Activated naive CD4-positive, alpha-beta T cell (primary cell): ENCODE measurements at places on chromosomes 11 and 22.

GRCh38 chr22:38104084-38104483 is 6.4 kb downstream of the BAIAP2L2 start:
- no peak for DNase-seq

- no peak for DNase-seq
Observed at GRCh38 chr11:30128269-30128932, 102.4 kb upstream of the FSHB start.

DNA sequence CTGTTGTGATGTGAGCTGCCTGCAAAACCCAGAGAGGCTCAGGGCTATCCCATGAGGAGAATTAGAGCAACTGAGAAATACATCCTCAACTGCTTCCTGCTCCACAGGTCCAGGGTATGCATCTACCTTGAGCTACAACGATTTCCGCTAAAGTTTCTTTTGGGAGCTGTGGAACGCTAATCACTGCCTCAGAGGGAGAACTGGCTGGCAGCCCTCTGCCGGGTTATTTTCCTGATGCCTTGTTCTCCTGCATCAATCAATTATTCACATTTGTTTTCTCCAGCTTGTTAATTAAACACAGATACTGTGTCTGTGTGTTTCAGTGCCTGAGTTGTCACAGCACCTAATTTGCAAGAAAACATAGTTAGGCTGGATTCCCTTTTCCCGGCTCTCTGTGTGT is 211.1 kb upstream of the PLET1 start:
- no peak for DNase-seq

DNA sequence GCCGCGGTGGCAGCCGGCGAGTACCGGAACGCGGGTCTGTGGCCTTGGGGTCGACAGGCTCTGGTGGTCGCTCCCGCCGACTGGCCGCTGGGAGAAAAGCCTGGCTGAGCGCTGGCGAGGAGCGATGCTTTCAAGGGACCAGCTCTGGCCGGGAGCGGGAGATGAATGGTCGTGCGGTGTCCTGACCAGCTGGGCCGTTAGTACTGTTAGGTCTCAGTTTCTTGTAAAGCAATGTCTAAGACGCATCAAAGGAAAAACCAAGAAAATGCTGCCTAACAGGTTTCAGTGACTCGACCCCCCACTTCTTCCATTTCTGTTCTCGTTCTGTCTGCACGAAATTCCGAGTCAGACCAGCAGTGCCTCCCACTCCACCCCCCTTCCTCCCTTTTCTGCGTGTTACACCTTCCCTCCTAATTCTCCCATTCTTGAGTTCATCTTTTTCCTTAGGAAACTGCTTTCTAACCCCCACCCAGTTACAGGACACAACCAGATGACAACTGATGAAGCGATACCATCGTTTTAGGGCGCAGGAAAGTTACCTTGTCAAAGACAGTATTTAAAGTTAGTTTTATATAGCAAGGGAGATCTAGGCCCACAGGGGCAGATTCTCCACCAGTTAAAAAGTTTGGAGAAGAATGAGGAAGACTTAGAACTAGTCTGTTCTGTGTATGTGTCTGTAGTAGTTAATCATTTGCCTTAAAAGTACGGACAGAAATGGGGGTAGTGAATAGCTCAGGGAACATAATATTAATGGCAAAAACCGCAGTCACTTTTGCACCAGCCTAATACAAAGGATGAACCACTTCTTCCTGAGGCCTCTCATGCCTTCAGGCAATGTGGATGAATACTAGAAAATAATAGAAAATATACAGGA is 1.0 kb downstream of the CUL5 start:
- no peak for DNase-seq

DNA sequence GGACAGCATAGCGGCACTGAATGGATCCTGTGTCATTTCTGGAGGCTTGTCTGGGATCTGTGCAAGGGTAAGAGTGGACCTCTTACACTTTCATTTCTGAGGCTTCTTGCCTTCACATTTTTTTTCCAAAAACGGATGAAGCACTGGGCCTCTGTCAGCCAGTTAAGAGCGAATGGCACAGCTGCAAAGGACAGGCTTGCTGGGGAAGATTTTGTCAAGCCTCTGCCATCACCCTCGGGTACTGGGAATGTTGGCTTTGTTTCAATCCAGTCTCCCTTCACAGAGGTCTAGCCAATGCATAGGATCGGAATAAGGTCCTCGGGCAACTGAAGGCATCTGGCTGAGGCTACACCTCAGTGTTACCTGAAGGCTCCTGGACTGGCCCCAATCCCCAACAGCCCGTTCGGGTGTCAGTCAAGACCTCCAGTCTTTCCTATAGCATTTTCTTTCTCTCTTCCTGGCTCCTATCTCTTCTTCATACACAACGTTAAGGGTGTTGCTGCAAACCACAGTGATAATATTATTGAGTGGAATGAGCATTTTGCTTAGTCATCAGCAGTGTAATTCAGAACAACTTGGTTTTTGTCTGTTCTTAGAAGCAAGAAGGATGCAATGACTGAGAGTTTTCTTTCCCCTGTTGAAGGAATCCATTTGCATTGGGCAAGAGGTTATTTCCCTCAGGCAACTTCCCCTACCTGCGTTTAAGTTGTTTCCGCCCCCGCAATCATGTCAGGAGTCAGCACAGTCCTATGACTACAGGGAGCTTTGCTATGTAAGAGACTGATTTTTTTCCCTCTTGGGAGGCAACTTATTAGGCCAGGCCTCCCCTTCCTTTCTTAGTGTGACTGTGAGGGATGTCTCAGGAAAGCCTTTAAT is 22.8 kb downstream of the NPAT start:
- DNase-seq, result no peak

GRCh38 chr22:34812631-34813030 is 253.3 kb upstream of the ISX start:
- DNase-seq, result no peak

GRCh38 chr11:34316347-34317035 is 41.3 kb downstream of the ABTB2 start:
- DNase-seq, result no peak
